ENCODE measurements at places on chromosomes 1 and 21.

- DNase-seq: no peak
These were observed 1.4 kb downstream of the PROK1 start for GRCh38 chr1:110452330-110452729.

DNA sequence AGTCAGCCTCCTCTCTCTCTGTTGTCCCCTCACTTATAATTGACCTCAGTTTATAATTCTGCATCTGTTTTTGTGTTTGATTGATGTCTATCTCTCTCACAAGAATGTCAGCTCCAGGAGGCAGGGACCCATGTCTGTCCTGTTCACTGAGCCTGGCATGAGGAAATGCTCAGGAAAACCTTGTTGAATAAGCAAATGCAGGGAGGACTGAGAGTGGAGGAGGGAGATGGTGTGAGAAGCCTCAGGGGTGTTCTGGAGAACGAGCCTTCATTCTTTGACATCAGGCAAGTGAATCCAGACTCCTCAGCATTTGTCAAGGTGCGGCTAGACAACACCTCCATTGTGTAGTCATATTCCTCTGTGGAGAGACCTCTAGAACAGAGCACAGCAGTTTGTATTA lies 45.5 kb downstream of the MAN1C1 start:
- no peak for DNase-seq

DNA sequence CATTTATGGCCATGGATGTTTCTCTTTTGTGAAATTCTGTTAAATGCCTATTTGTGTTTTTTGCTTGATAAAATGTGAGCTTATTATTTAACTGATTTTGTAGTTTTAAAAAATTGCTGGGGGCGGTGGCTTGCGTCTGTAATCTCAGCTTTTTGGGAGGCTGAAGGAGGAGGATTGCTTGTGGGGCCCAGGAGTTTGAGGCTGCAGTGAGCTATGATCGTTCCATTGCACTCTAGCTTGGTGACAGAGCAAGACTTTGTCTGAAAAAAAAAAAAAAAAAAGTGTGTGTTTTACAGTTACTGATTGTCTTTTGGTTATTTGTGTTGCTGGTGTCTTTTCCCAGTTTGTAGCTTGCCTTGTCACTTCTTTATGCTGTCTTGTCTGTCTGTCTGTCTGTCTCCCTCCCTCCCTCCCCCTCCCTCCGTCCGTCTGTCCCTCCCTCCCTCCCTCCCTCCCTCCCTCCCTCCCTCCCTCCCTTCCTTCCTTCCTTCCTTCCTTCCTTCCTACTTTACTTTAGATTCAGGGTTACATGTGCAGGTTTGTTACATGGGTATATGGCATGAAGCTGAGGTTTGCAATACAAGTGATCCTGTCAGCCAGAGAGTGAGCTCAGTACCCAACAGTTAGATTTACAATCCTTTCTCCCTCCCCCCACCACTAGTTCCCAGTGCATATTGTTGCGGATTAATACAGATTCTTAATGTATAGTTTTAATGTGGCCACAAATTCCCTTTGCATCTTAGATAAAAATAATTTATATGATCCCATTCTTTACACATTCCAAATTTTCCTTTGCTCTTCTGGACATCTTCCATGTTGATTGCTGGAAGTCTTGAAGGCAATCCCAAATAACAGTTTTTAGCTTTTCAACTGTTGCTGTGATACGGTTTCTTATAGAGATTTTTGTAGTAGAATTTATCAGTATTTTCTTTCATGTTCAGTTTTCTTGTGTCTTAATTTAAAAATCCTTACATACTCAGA lies 25.1 kb downstream of the PTBP2 start:
- DNase-seq: no peak

DNA sequence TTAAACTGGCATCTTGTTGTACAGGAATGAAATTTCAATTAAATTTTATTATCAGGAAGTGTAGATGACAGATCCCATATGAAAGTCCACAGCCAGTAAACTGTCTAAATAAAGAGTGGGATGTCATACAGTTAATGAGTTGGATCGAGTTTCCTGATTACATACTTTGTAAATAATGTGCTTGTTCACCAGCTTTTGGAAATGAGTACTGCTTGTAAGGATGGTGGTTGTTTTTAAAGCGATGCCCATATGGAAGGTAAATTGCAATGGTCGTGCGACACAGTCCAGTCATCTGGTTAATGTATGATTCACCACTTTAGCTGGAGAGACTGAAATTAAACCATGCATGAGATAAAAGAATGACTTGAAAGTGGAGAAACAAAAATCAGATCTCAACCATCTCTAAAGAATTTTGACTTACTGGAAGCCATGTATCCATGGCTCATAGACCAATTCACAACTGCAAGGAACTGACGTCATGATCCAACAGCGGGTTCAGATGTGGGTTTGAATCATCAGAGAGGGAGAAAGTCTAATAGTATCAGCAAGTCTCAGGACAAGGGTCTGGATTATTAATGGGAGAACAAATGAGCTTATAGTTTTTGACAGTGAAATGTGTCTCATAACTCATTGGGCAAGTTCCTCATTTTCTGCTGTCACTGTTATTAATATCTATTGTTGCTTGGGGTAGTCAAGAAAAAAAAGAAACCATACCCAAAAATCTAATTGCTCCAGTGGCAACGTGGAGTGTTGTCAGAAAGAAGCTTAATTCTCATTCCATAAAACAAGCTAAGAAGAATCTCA lies 49.0 kb downstream of the MAP10 start:
- no peak for DNase-seq

DNA sequence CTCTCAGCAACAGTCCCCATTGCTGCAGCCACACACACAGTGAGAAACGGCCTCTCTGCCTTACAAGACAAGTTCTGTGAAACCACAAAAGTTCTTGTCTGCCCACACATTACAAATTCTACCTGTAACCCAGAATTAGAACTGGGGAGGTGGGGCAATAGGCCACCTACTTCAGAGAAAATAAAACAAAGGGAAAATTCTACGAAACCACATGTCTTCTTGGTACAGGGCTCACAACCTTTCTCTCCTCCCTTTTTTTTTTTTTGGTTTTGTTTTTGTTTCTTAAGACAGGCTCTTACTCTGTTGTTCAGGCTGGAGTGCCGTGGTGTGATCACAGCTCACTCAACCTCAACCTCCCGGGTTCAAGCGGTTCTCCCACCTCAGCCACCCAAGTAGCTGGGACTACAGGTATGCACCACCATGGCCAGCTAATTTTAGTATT lies 30.2 kb downstream of the LPAR3 start:
- peak; percentile 18 for DNase-seq

- no peak for DNase-seq
These were observed 71.1 kb downstream of the NPHP4 start for GRCh38 chr1:5921129-5921528.

- no peak for DNase-seq
These were observed 196.3 kb upstream of the LMO4 start for GRCh38 chr1:87132284-87132870.

DNA sequence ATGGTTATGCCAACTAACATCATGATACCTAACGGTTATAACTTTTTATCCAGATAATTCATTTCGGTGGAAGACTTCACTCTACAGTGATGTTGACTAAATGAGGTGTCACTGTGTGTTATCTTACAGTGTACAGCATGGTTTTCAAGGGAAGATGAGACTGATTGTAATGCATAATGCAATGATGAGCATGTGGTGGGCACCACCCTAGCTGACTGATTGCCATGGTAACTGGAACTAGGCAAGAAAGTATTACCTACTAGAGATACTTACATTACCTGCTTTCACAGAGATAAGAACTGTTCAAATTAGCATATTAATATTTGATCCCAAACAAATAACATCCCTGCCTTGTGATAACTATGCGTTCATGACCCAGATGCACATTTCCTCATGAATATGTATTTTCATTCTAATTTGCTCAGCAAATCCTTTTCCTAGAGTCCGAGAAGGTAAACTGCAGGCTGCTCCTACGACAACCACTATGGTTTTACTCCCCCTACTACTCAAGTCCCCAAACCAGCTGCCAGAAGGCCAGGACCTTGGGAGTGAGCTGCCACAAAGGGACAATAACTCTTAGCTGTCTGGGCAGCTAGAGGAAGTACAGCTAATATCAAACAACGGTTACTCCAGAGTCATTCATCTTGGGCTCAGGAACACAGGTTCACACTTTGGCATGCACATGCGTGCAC lies 29.2 kb downstream of the TRABD2B start:
- no peak for DNase-seq

DNA sequence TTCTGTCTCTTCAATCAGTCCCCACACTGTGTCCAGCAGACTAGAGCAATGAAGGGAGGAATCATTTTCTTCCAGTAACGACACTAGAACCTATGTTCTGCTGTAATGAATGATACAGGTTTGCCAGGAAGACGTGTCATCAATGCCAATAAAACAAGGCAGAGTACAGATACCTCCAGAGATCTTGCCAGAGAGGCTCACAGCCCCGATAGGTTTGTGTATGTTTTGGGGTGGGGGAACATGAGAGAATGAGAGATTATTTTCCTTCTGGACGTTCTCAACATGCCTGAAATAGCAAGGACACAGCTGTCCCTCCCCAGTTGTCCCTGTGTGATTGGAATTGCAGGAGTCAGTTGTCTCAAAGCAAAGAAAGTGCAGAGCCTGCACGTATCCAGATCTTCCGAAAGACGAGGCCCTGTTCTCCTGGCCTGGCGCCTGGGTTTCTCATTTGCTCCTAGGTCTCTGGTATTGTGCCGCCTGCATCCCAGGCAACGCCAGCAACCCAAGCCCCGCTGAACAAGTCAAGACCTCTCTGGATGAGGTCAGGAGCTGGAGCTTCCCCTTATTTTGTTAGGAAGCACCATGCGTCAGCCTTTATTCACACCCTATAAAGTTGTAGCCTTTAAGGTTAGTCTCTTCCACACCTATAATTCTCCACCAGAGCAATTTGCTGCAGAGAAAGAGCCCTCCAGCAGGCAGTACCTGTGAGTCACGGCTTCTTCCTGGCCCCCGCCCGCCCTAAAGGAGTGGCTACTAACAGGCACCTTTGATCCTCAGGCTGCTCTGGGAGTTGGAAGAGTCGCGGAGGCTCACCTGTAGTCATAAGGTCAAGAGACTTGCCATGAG lies 130.5 kb downstream of the TOMM20 start:
- no peak for DNase-seq

DNA sequence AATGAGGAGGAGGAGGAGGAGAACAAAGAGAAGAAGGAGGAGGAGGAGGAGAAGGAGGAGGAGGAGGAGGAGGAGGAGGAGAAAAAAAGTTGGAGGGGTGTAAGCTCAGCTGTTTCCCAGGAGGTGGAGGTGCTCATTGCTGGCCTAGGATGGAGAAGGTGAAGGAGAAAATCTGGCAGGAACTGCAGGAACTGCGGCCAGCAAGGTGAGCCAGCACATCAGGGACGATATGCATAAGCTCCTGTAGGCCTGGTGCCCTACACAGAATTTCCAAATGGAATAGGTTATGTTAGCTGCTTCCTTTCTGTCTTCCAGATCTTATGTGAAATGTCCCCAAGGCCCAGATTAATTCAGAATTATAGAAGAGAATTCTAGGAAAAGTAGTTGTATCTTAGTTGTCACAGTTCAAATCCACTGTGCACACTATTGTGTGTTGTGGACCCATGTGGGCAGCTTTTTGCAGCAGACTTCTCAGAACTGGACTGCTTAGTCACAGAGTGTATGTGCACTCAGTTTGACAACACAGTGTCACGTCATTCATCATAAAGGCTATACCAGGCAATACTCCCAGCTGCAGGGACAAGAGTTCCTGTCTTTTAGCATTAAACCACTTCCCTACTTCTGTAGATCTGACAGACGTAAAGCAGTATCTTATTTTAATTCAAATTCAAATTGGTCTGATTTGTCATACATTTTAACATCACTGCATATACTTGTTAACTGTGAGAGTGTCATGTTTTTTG lies 303.7 kb downstream of the HLX start:
- no peak for DNase-seq

GRCh38 chr1:66300972-66301451 lies 232.9 kb upstream of the SGIP1 start:
- DNase-seq: no peak

DNA sequence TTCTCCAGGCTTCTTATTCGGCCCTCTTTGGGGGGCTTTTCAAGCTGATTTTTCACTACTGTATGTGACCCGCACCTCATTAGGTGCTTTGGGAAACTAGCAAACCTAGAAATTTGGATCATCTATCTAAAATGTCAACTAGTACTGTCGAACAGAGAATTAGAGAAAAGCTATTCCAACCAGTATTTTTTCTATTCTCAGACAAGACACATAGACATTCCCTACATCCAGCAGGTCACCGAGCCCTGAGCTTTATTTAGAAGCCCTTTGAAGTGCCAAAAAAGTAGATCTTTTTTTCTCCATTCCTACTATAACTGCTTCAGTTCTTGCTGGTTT lies 310 bp upstream of the SSR2 start:
- no peak for DNase-seq

GRCh38 chr1:205255941-205256780 lies 28.4 kb downstream of the TMCC2 start:
- DNase-seq: peak; percentile 74

- no peak for DNase-seq
These were observed 93.3 kb upstream of the ADAMTS5 start for GRCh38 chr21:27060190-27060589.

DNA sequence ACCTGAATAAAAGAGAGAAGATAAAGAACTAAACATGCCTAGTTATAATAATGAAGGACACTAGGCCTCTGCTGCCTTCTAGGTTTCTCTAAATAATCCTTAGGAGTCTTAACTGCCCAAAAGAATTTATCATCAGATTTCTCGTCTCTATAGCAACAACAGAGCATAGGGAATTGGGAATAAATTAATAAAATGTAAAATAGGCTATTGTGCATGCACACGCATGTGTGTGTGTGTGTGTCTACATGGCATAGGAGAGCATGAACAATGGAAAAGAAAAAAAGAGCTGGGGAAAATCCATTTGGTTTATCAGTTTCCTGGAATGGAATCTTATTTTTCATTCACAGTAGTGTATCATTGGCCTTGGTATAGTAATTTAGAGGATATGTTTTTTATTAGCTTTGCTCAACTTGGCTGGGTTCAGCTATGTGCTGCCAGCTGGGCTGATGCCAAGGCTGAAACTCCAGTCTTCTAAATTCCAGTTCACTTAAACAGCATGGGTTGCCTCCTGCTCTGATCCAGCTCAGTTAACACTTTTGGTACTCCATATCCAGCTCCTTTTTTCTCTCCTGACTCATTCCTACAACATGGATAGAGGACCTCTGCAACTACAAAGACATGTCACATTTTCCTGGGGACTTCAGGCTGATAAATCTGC lies 80.6 kb upstream of the SLFNL1 start:
- DNase-seq: no peak

- no peak for DNase-seq
These were observed 144.3 kb downstream of the DNM3 start for GRCh38 chr1:171985639-171986038.

DNA sequence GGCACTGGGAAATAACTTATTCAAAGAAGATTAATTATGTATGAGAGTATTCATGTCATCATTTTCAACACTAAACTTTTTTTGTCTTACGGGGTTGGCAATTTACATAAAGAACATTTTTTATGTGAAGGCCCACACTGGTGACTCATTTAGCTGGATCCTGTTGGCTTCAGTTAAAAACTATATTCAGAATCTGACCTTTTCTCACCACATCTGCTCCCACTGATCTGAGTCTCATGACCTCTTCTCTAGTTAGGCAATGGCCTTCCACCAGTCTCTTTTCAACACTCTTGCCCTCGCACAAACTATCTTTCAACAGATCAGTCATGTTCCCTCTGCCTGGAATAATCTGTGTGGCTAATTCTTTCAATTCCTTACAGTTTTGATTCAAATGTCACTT lies 53.4 kb downstream of the TMPRSS15 start:
- DNase-seq: no peak

Measured in activated T-helper 1 cell treated with anti-CD3 and anti-CD28 coated beads, Interleukin-2, amount 50 U/mL, for 16 hours (primary cell).